ENCODE measurements at places on chromosomes 11 and 22. TPM values are rescaled to one million over a fixed set of nuclear protein-coding genes. Genes with fewer than 3 reads are reported as not detected.

DNA sequence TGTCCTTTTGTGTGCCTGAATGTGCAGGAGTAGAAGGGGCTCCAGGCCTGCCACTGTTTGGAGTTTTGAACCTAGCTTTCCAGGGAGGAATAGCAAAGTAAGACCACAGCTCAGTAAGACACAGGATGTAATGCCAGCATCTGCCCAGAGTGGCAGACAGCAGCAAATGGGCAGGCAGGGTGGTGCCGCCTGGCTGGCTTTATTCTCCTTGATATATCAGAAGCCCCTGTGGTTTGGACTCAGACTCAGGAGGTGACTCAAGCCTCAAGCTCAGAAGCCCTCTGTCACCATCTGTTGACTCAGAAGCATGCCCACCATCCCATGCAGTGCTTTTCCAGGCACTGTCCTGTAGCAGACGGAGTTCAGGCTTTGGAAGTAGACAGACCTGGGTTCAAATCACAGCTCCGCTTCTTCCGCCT is 72.7 kb upstream of the TTC12 start:
- no peak for DNase-seq
- no peak overlapping the region for H3K27ac ChIP-seq
- peaks cover 10% of the 10 kb centered on the region for H3K27me3 ChIP-seq
- no peak overlapping the region for H3K4me3 ChIP-seq
- H3K36me3 ChIP-seq = no peaks in the 10 kb centered on the region

Gene OTOG
- not detected for total RNA-seq

- DNase-seq = no peak
- no peaks in the 10 kb centered on the region for H3K27me3 ChIP-seq
- H3K27ac ChIP-seq = no peak overlapping the region
- H3K4me1 ChIP-seq = peaks cover 11% of the 10 kb centered on the region
- peaks cover 30% of the 10 kb centered on the region for H3K36me3 ChIP-seq
Measured at GRCh38 chr22:19878461-19879245, 24.0 kb upstream of the GNB1L start.

Gene OR52E2
- total RNA-seq = not detected

Gene ZNF280A
- total RNA-seq = not detected

Gene PLAAT3
- total RNA-seq = 137 TPM

GRCh38 chr11:70105755-70106571 is 27.8 kb downstream of the ANO1 start:
- H3K27me3 ChIP-seq = no peaks in the 10 kb centered on the region
- no peak overlapping the region for H3K4me3 ChIP-seq
- H3K36me3 ChIP-seq = peaks cover 34% of the 10 kb centered on the region
- H3K4me1 ChIP-seq = peaks cover under 1% of the 10 kb centered on the region

DNA sequence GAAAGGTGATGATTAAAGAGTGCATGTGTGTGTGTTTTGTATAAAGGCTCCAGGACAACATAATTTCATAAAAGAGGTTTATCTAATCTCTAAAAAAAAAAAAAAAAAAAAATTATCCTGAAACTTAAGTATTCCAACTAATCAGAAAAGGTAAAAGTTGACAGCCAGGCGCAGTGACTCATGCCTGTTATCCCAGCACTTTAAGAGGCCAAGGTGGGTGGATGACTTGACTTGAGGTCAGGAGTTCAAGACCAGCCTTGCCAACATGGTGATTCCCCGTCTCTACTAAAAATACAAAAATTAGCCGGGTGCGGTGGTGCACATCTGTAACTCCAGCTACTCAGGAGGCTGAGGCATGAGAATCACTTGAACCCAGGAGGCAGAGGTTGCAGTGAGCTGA is 632.7 kb upstream of the CHORDC1 start:
- H3K27me3 ChIP-seq = no peaks in the 10 kb centered on the region
- no peaks in the 10 kb centered on the region for H3K36me3 ChIP-seq
- no peak overlapping the region for H3K4me3 ChIP-seq
- DNase-seq = no peak
- H3K4me1 ChIP-seq = no peaks in the 10 kb centered on the region
- H3K27ac ChIP-seq = no peak overlapping the region

Gene SCO2
- total RNA-seq = not detected

- H3K4me3 ChIP-seq = no peak overlapping the region
- peaks cover 5% of the 10 kb centered on the region for H3K4me1 ChIP-seq
- H3K27ac ChIP-seq = no peak overlapping the region
- no peaks in the 10 kb centered on the region for H3K36me3 ChIP-seq
- no peak for DNase-seq
Measured at GRCh38 chr11:13003736-13004493, 5.2 kb upstream of the RASSF10 start.

DNA sequence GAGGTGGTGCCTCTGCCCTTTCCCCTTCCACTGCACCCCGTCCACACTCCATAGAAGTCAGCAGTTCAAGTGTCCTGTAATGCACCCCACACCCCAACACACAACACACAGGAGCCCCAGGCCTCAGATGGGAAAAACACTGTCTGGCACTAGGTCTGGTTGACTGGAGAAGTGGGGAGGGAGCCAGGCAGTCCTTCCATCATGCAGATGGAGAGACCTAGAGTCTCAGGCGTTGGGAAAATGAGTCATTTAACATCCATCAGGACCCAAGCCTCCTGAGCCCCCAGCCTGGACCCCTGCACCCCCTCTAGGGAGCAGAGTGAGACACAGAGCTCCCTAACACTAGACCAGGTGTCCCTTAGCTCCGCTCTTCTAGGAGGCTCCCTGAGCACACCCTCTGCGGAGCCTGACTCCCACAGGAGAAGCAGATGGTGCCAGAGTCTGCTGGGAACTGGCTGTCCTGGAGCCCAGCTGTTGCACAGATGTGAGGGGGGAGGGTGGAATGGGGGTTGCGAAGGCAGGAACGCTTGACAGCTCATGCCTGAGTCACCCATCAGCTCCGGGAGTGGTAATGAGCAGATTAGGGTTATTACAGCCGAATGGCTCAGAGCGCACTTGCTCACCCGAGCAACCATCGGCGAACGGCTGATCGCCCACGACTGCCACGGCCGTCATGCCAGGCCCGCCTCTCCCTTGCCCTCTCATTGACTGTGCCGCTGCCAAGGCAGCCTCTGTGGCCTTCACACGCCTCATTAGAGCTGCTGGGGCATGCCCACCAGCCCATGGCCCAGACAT is 22.1 kb upstream of the SYT7 start:
- H3K27me3 ChIP-seq = no peaks in the 10 kb centered on the region
- peaks cover 26% of the 10 kb centered on the region for H3K4me1 ChIP-seq
- no peak overlapping the region for H3K4me3 ChIP-seq
- H3K27ac ChIP-seq = peak overlapping the region; percentile 43
- DNase-seq = peak; percentile 65

GRCh38 chr11:94424662-94425061 is 23.4 kb upstream of the GPR83 start:
- H3K27me3 ChIP-seq = no peaks in the 10 kb centered on the region
- peaks cover 97% of the 10 kb centered on the region for H3K36me3 ChIP-seq
- H3K4me3 ChIP-seq = no peak overlapping the region
- no peak for DNase-seq
- no peaks in the 10 kb centered on the region for H3K4me1 ChIP-seq

Gene OR4A16
- not detected for total RNA-seq

DNA sequence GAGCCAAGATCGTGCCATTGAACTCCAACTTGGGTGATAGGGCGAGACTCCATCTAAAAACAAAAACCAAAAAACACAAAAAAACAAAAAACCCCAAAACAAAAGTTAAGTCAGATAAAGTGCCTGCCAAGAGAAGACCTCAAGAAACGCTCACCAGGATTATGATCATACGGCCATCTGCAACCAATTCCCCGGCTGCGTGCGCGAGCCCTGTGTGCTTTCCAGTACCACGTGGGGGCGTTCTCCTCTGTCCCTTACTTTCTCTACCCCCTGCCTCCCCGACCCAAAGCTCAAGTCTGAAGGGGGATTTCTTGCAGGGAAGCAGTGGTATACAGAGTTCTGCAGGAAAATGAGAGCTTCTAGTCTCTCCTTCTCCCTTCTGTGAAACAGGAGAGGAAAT is 10.5 kb upstream of the RPS19BP1 start:
- H3K4me1 ChIP-seq = no peaks in the 10 kb centered on the region
- H3K4me3 ChIP-seq = no peak overlapping the region
- no peaks in the 10 kb centered on the region for H3K27me3 ChIP-seq
- no peak overlapping the region for H3K27ac ChIP-seq
- H3K36me3 ChIP-seq = no peaks in the 10 kb centered on the region

- peak overlapping the region; percentile 98 for H3K4me3 ChIP-seq
- no peak for DNase-seq
- peak overlapping the region; percentile 99 for H3K27ac ChIP-seq
- H3K4me1 ChIP-seq = peaks cover 34% of the 10 kb centered on the region
- no peaks in the 10 kb centered on the region for H3K36me3 ChIP-seq
Measured at GRCh38 chr11:3854660-3854976, 846 bp upstream of the STIM1 start.

DNA sequence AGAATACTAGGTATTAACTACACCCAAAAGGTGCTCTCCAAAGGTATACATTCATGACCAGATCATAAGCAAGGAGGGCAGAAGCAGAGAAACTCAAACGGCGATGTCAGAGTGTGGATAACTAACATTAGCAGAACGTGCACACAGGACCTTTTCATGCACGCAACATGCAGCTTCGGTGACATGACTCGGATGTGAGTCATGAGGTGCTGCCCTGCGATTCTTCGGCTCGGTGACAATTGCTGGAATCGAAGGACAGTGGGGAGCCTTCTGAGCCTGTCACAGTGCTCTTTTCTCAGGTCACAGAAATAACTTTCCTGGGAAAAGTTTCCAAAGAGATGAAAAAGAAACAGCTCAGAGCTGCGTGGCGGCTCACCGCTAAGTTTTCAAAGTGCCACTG is 418.5 kb upstream of the SYN3 start:
- H3K4me3 ChIP-seq = no peak overlapping the region
- no peak overlapping the region for H3K27ac ChIP-seq
- no peaks in the 10 kb centered on the region for H3K27me3 ChIP-seq
- no peaks in the 10 kb centered on the region for H3K36me3 ChIP-seq
- peaks cover 29% of the 10 kb centered on the region for H3K4me1 ChIP-seq
- DNase-seq = no peak

Gene CHST1
- 1.2 TPM for total RNA-seq

- H3K4me3 ChIP-seq = no peak overlapping the region
- no peaks in the 10 kb centered on the region for H3K4me1 ChIP-seq
- DNase-seq = no peak
- no peaks in the 10 kb centered on the region for H3K27me3 ChIP-seq
- no peak overlapping the region for H3K27ac ChIP-seq
- no peaks in the 10 kb centered on the region for H3K36me3 ChIP-seq
Measured at GRCh38 chr11:70901951-70902521, 350.3 kb downstream of the SHANK2 start.

Data from heart right ventricle (tissue), 16 donors.